ENCODE measurements at places on chromosomes 6 and 20. TPM values are rescaled to one million over a fixed set of nuclear protein-coding genes. Genes with fewer than 3 reads are reported as not detected.

- DNase-seq, result no peak
- H3K27ac ChIP-seq, result no peak overlapping the region
- H3K4me3 ChIP-seq, result no peak overlapping the region
- H3K27me3 ChIP-seq, result no peaks in the 10 kb centered on the region
- no peaks in the 10 kb centered on the region for H3K4me1 ChIP-seq
Observed at GRCh38 chr6:16067568-16067967, 61.3 kb upstream of the MYLIP start.

- no peak for DNase-seq
- H3K27ac ChIP-seq, result no peak overlapping the region
- H3K27me3 ChIP-seq, result peaks cover 19% of the 10 kb centered on the region
- H3K36me3 ChIP-seq, result no peaks in the 10 kb centered on the region
Observed at GRCh38 chr20:34141293-34141692, 29.2 kb upstream of the EIF2S2 start.

DNA sequence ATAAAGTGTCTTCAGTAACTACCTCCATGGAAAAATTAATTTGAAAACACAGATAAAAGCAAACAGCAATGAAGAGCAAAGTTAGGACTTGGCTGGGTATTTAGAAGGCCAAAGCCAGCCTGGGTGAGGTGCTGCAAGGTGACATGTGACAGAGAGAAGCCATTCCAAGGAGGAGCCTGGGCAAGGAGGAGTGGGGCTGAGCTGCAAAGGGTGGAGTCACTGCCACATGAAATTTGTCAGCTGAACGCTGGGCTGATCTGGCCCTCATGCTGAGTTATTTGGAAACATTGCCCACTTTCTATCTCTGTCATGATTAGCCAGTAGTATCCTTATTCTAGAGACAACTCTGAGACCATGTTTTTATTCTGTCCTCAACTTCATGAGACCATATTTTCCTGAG lies 76.3 kb downstream of the PERP start:
- DNase-seq, result no peak
- H3K4me1 ChIP-seq, result no peaks in the 10 kb centered on the region
- no peak overlapping the region for H3K27ac ChIP-seq
- peaks cover 5% of the 10 kb centered on the region for H3K27me3 ChIP-seq

GRCh38 chr6:167122827-167123657 lies at the start of gene CCR6:
CCR6 (plus strand) TSS chr6:167123096; CDS start chr6:167136135, 13,039 bp downstream.
- DNase-seq, result no peak
- peak within 1 kb of the TSS; percentile 68 for H3K27ac ChIP-seq
- H3K27me3 ChIP-seq, result no peaks in the 10 kb centered on the region
- peaks cover 2% of the 10 kb centered on the region for H3K36me3 ChIP-seq

- peaks cover 32% of the 10 kb centered on the region for H3K4me1 ChIP-seq
- no peak overlapping the region for H3K27ac ChIP-seq
- H3K4me3 ChIP-seq, result no peak overlapping the region
- no peaks in the 10 kb centered on the region for H3K27me3 ChIP-seq
- no peak for DNase-seq
Observed at GRCh38 chr20:59246691-59247400, 53.6 kb upstream of the EDN3 start.

DNA sequence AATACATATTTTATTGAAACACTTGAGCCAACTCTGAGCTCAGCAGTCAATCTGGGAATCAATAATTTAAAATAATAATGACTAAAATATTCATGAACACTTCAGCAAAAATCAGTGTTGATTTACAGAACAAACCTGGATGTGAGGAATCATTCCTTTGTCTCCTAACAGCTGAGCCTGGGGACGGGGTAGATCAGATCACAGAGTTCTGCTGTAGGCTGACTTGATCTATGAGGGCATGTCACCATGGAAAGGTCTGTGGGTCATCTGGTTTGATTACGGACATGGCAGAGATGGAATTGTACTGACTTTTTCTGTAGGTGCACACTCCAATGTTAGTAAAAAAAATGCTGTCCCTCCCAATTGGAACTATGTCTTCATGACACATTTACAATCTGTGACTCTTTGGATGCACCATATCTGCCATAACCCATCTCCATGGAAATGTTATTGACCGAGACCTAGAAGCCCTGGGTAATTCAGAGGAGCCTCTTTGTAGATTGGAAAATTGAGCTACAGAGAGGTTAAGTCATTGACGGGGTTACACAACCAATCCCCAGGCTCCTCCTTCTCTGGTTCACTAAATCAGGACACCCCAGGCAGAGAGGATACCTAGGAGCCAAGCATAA lies 114.1 kb downstream of the DOK5 start:
- no peaks in the 10 kb centered on the region for H3K27me3 ChIP-seq
- no peak overlapping the region for H3K27ac ChIP-seq
- no peaks in the 10 kb centered on the region for H3K36me3 ChIP-seq
- H3K4me3 ChIP-seq, result no peak overlapping the region
- H3K4me1 ChIP-seq, result no peaks in the 10 kb centered on the region

- peak overlapping the region; percentile 87 for H3K4me3 ChIP-seq
- no peaks in the 10 kb centered on the region for H3K27me3 ChIP-seq
- peak overlapping the region; percentile 85 for H3K27ac ChIP-seq
- peaks cover 50% of the 10 kb centered on the region for H3K36me3 ChIP-seq
- H3K4me1 ChIP-seq, result peaks cover 82% of the 10 kb centered on the region
Observed at GRCh38 chr6:42045538-42046460, 4.5 kb upstream of the TAF8 start.

DNA sequence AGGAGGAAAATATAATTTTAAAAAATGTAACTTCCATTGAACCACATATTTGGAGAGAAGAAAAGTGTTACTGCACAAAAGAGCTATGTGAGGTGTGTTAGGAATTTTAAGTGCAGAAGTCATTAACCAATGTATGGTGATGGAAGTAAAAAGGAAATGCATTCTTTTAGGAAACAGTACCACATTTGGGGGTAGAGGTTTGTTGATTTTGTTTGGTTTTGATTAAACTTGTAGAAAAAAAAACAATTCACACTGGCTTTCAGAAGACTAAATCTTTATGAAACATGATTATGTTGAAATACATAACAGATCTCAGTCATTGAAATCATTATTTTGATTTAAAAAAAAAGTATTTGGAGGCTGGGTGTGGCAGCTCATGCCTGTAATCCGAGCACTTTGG lies 1287.0 kb upstream of the GJE1 start:
- no peaks in the 10 kb centered on the region for H3K4me1 ChIP-seq
- H3K4me3 ChIP-seq, result no peak overlapping the region
- no peaks in the 10 kb centered on the region for H3K27me3 ChIP-seq
- H3K27ac ChIP-seq, result no peak overlapping the region

DNA sequence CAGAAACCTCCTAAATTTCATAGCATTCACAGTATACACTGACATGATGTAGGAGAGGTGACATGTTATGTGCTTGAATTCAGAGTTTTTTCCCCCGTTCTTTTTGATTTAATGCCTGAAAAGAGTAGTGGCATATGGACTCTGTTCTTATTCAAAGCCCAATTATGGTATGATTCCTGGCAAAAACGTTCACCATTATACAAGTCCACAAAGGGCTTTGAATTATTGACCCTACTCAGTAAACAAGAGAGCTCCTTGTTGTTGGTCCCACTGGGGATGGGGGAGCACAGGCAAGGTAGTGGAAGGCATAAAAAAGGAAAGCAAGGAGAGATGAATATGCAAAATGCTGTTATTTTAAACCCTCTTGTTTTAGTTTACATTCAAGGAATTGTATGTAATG lies 136.0 kb upstream of the AHI1 start:
- H3K27me3 ChIP-seq, result peaks cover 9% of the 10 kb centered on the region
- no peak overlapping the region for H3K27ac ChIP-seq
- no peak for DNase-seq
- no peaks in the 10 kb centered on the region for H3K4me1 ChIP-seq
- no peak overlapping the region for H3K4me3 ChIP-seq
- peaks cover 3% of the 10 kb centered on the region for H3K36me3 ChIP-seq

DNA sequence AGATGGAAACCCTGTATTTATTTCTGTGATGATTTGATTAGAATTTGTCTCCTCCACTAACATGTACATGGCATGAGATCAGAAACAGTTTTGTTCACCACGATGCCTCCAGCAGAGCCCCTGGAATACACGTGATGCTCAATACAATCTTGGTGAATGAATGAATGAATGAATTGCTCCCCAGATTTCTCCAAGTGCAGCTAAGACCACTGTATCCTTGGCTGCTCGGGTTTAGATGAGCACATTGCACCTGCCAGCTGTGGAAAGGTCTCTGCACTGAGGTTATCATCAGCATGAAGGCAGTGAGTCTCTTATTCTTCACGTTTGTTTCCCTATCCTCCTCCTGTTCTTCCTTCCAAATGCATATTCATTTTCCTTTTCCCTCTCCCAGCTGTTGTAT lies 17.9 kb downstream of the CASS4 start:
- peaks cover 28% of the 10 kb centered on the region for H3K36me3 ChIP-seq
- no peaks in the 10 kb centered on the region for H3K27me3 ChIP-seq
- H3K4me3 ChIP-seq, result peak overlapping the region; percentile 40
- DNase-seq, result no peak
- H3K27ac ChIP-seq, result peak overlapping the region; percentile 89

GRCh38 chr20:45685896-45686295 lies 15.9 kb upstream of the WFDC11 start:
- H3K36me3 ChIP-seq, result no peaks in the 10 kb centered on the region
- H3K27me3 ChIP-seq, result peaks cover 3% of the 10 kb centered on the region
- no peak overlapping the region for H3K4me3 ChIP-seq
- no peak for DNase-seq
- H3K4me1 ChIP-seq, result no peaks in the 10 kb centered on the region
- no peak overlapping the region for H3K27ac ChIP-seq

GRCh38 chr6:101435038-101435437 lies 41.5 kb downstream of the GRIK2 start:
- H3K4me1 ChIP-seq, result no peaks in the 10 kb centered on the region
- H3K4me3 ChIP-seq, result no peak overlapping the region
- no peaks in the 10 kb centered on the region for H3K36me3 ChIP-seq
- no peaks in the 10 kb centered on the region for H3K27me3 ChIP-seq
- DNase-seq, result no peak

DNA sequence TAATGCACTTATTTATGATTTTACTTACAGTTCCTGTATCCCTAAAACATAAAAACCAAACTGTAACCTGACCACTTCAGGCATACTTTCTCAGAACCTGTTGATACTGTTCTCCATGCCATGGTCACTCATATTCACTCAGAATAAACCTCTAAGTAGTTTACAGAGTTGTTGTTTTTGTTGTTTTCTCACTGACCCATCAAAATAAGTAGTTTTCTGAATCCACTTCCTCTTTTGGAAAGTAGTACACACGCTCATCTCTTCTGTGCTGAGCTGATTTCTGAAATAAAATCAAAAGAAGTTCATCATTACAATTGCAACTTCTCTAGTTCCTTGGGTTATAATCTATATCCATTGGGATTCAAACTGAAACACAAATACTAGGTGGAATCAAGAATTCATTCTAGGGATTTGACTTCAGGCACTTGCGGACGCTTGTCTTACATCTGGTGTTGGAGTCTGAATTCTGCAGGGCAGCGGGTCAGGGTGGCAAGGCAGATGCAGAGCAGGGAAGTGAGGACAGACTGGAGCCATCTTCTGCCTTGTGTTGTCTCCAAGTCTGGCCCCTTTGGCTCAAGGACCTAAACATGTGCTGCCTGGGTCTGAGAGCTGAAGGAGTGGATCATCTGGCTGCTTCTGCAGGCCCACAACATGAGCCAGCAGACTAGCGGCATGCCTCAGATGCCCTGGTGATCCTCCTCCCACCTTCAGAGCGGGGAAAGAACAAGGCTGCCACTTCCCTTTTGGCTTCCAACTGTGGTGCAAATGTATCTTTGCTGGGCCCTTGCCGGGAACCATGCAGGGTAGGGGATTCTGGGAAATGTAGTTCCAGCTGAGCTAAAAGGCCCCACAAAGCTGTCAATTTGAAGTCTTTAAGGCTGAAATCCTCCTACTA lies 167.9 kb upstream of the MYLIP start:
- H3K4me3 ChIP-seq, result no peak overlapping the region
- H3K4me1 ChIP-seq, result peaks cover 23% of the 10 kb centered on the region
- no peak overlapping the region for H3K27ac ChIP-seq
- peaks cover 2% of the 10 kb centered on the region for H3K36me3 ChIP-seq
- H3K27me3 ChIP-seq, result no peaks in the 10 kb centered on the region

- H3K27me3 ChIP-seq, result no peaks in the 10 kb centered on the region
- peaks cover 43% of the 10 kb centered on the region for H3K36me3 ChIP-seq
- no peak for DNase-seq
Observed at GRCh38 chr6:20548264-20548663, 14.0 kb downstream of the CDKAL1 start.

Gene C6orf52
- 1.9 TPM for total RNA-seq

Gene OR2J3
- not detected for total RNA-seq

Gene ADAM33
- total RNA-seq, result not detected

All from activated CD4-positive, alpha-beta T cell treated with anti-CD3 and anti-CD28 coated beads, Interleukin-2, amount 10 ng/mL, durations not matched to agents 7 days and 5 days (primary cell).